Activated T-cell treated with anti-CD3 and anti-CD28 coated beads, Interleukin-2, amount 50 U/mL, for 24 hours (primary cell): ENCODE measurements at places on chromosomes 4 and X.

DNA sequence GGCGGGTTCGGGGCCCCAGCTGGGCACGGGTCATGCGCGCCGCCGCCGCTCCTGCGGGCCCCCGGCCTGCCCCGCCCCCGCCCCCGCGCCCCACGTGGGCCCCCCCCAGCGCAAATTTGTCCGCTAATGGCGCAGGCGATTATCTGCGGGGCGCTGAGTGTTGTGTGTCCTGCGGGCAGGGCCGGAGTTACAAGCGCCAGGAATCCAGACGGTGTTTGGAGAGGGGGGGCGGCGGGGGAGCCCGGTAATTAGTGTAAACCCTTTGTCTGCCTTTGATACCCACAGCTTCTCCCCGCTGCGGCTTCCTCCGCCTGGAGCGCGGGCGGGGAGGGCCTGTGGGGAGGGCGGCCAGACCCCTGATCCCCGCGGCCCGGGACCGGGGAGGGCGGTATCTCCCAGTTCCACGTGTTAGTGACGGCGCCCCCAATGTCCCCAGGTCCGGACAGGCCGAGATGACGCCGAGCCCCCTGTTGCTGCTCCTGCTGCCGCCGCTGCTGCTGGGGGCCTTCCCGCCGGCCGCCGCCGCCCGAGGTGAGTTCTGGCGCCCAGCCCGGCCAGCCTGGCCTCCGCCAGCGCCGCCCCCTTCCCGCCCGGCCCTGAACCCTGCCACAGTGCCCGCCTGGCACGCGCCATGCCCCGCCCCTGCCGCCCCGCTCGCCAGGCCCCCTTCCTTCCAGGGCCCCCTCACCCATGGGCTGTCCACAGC is 761 bp downstream of the FGFRL1 start:
- H3K4me1 ChIP-seq: peaks cover 13% of the 10 kb centered on the region
- H3K27ac ChIP-seq: no peak overlapping the region
- peaks cover 23% of the 10 kb centered on the region for H3K27me3 ChIP-seq

- H3K4me1 ChIP-seq: peaks cover 66% of the 10 kb centered on the region
- H3K36me3 ChIP-seq: peaks cover 56% of the 10 kb centered on the region
- peak overlapping the region; percentile 87 for H3K4me3 ChIP-seq
- DNase-seq: no peak
- peak overlapping the region; percentile 97 for H3K27ac ChIP-seq
- H3K27me3 ChIP-seq: no peaks in the 10 kb centered on the region
Measured at GRCh38 chr4:109562457-109563239, 2.6 kb downstream of the MCUB start.

GRCh38 chr4:131526686-131527085 is 1622.4 kb upstream of the PCDH10 start:
- H3K4me3 ChIP-seq: no peak overlapping the region
- no peaks in the 10 kb centered on the region for H3K4me1 ChIP-seq
- no peaks in the 10 kb centered on the region for H3K27me3 ChIP-seq
- H3K27ac ChIP-seq: no peak overlapping the region

- no peak for DNase-seq
- no peak overlapping the region for H3K27ac ChIP-seq
- no peak overlapping the region for H3K4me3 ChIP-seq
- no peaks in the 10 kb centered on the region for H3K36me3 ChIP-seq
- no peaks in the 10 kb centered on the region for H3K4me1 ChIP-seq
Measured at GRCh38 chrX:78452356-78452755, 124.9 kb upstream of the CYSLTR1 start.

DNA sequence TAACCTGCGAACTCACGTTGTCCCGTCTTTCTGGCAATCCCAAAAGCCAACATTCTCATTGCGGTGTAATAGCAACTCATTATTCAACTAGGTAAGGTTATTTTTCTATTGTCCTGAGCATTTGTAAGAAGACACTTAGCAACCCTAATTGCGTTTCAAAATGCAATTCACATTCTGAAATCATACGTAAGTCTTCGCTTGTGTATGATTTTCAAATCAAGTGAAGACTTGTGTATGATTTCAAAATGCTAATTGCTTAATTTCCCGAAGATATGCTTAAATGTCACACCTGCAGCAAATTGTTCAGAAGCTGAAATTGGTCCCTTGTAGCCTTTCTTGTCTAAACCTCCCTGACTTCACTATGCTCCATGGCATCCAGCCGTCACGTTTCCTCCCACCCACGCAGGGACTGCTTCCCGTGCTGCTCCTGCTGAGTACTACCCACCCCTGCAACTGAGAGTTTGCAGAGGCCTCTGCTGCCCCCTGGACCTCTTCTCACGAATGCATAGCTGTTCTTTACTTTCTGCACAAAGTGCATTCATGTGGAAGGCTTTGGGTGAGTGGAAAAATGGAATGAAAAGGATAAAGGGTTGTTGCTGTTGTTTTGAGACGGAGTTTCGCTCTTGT is 40.8 kb upstream of the CLDN24 start:
- no peak overlapping the region for H3K27ac ChIP-seq
- no peak for DNase-seq
- H3K4me1 ChIP-seq: no peaks in the 10 kb centered on the region
- H3K36me3 ChIP-seq: no peaks in the 10 kb centered on the region
- H3K4me3 ChIP-seq: no peak overlapping the region

DNA sequence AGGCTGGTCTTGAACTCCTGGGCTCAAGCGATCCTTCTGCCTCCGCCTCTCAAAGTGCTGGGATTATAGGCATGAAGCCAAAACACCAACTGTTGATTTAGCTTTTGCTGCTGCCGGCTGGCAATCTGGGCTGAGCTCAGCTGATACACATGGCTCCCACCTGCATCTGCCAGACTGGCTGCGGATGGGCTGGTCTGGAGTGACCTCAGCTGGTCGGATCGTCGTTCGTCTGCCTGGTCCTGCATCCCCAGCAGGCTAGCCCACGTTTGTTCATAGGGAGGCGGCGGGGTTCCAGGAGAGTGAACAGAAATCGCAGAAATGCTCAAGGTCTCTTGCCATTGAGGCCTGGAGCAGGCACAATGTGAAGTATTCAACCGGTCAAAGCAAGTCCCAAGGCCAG is 74.4 kb upstream of the DDX3X start:
- H3K4me1 ChIP-seq: no peaks in the 10 kb centered on the region
- DNase-seq: no peak
- no peak overlapping the region for H3K4me3 ChIP-seq
- H3K27me3 ChIP-seq: peaks cover 38% of the 10 kb centered on the region
- H3K36me3 ChIP-seq: no peaks in the 10 kb centered on the region

DNA sequence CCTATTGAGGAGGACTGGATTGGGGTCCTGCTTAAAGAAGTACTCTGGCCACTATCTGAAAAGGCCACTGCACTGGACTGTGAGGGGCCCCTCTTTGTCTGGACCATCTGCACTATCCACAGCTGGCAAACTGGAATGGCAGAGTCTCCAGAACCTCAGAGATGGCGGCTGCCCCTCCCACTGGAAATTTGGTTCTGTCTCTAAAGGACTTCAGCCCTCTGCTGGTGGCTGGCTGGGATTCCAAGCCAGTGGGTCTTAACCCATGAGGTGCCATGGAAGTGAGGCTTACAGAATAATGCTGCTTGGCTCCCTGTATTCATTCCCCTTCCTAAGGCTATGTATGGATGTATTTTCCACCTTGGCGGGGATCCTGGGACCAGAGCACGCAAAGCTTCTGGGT is 41.6 kb upstream of the CYLC1 start:
- no peak overlapping the region for H3K27ac ChIP-seq
- H3K4me3 ChIP-seq: no peak overlapping the region
- H3K27me3 ChIP-seq: peaks cover 19% of the 10 kb centered on the region
- H3K4me1 ChIP-seq: no peaks in the 10 kb centered on the region

- no peak overlapping the region for H3K27ac ChIP-seq
- no peak overlapping the region for H3K4me3 ChIP-seq
- peaks cover 11% of the 10 kb centered on the region for H3K4me1 ChIP-seq
- no peak for DNase-seq
Measured at GRCh38 chr4:98434816-98435215, 173.6 kb downstream of the RAP1GDS1 start.

DNA sequence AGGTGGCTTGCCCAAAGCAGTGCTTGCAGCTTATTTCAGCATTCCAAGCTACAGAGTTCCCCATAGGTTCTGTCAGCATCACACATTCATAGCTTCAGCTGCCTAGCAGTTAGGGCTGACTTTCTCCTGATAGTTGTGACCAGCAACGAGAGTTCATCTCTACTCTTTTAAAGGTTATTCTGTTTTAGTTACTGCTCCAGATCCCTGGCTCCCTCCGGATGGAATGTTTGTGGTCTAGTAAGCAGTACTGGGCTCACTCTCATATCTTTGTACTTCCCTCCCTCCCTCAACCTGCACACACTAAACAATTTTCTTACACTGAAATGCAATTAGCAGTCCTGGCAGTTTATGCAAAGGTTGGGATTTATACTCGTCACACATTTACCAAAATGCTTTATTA is 43.9 kb downstream of the PTTG2 start:
- H3K27me3 ChIP-seq: no peaks in the 10 kb centered on the region
- H3K27ac ChIP-seq: no peak overlapping the region
- peaks cover 59% of the 10 kb centered on the region for H3K4me1 ChIP-seq

DNA sequence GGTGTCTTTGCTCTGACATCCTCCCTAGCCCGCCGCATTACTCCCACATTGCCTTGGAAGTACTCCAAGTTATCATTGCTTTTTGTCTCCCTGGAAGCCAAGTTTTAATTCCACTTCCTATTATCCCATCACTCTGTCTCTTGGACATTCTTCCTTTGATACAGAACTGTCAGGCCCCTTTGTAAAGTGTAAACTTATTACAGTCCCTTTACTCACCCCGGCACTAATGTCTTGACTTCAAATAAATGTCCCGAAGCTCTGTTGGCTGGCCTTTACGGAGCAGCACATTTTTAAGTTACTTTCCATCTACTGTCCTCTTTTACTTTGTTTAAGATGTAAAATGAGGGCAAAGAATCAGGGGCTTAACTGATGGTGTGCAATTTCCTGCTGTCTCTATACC is 223.5 kb upstream of the IGFBP7 start:
- no peak for DNase-seq
- no peaks in the 10 kb centered on the region for H3K36me3 ChIP-seq
- H3K27me3 ChIP-seq: no peaks in the 10 kb centered on the region
- no peaks in the 10 kb centered on the region for H3K4me1 ChIP-seq
- H3K27ac ChIP-seq: no peak overlapping the region
- H3K4me3 ChIP-seq: no peak overlapping the region

- H3K4me1 ChIP-seq: no peaks in the 10 kb centered on the region
- H3K4me3 ChIP-seq: no peak overlapping the region
- DNase-seq: no peak
- H3K36me3 ChIP-seq: no peaks in the 10 kb centered on the region
- H3K27ac ChIP-seq: no peak overlapping the region
Measured at GRCh38 chr4:93409035-93409434, 419.5 kb upstream of the ATOH1 start.

DNA sequence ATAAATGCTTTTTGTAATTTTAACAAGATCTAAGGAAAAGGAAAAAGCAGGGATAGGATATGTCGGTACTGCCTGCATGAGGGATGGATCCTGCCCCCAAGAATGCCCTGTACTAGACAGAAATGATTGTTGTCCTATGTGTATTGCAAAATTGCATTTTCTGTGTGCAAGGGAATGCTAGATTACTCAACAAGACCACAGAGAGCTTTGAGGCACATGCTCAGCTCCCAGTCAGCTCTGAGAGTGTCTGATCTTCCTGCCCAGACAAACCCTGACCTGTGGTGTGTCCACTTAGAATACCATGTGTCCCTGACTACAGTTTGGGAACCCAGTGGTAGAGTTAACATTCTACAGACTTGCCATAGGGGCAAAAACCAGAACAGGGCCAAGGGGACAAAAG is 129.2 kb upstream of the PAK3 start:
- no peak overlapping the region for H3K27ac ChIP-seq
- no peaks in the 10 kb centered on the region for H3K4me1 ChIP-seq
- H3K36me3 ChIP-seq: no peaks in the 10 kb centered on the region
- no peak for DNase-seq
- H3K27me3 ChIP-seq: peaks cover 33% of the 10 kb centered on the region

- H3K4me3 ChIP-seq: no peak overlapping the region
- H3K4me1 ChIP-seq: peaks cover 11% of the 10 kb centered on the region
- DNase-seq: no peak
- no peak overlapping the region for H3K27ac ChIP-seq
- H3K36me3 ChIP-seq: peaks cover 6% of the 10 kb centered on the region
- H3K27me3 ChIP-seq: peaks cover 3% of the 10 kb centered on the region
Measured at GRCh38 chr4:15675356-15675755, 6.3 kb upstream of the FAM200B start.

GRCh38 chr4:189090174-189090814 is 850.4 kb upstream of the FRG1 start:
- H3K4me1 ChIP-seq: no peaks in the 10 kb centered on the region
- no peak overlapping the region for H3K4me3 ChIP-seq
- no peaks in the 10 kb centered on the region for H3K27me3 ChIP-seq

GRCh38 chrX:16836371-16836770 is 33.8 kb downstream of the RBBP7 start:
- no peak for DNase-seq
- H3K4me1 ChIP-seq: peaks cover 7% of the 10 kb centered on the region
- peak overlapping the region; percentile 72 for H3K27ac ChIP-seq
- no peaks in the 10 kb centered on the region for H3K27me3 ChIP-seq
- peaks cover 100% of the 10 kb centered on the region for H3K36me3 ChIP-seq
- no peak overlapping the region for H3K4me3 ChIP-seq

- no peak overlapping the region for H3K27ac ChIP-seq
- no peak for DNase-seq
- H3K4me3 ChIP-seq: no peak overlapping the region
- H3K27me3 ChIP-seq: no peaks in the 10 kb centered on the region
- H3K36me3 ChIP-seq: no peaks in the 10 kb centered on the region
- peaks cover 12% of the 10 kb centered on the region for H3K4me1 ChIP-seq
Measured at GRCh38 chr4:153706519-153706918, 22.4 kb downstream of the TLR2 start.

- no peak for DNase-seq
- H3K4me3 ChIP-seq: no peak overlapping the region
- H3K36me3 ChIP-seq: no peaks in the 10 kb centered on the region
Measured at GRCh38 chr4:71232056-71232430, 106.8 kb upstream of the SLC4A4 start.

- no peak overlapping the region for H3K27ac ChIP-seq
- DNase-seq: no peak
- H3K36me3 ChIP-seq: no peaks in the 10 kb centered on the region
Measured at GRCh38 chrX:20066968-20067708, 49.6 kb downstream of the MAP7D2 start.

DNA sequence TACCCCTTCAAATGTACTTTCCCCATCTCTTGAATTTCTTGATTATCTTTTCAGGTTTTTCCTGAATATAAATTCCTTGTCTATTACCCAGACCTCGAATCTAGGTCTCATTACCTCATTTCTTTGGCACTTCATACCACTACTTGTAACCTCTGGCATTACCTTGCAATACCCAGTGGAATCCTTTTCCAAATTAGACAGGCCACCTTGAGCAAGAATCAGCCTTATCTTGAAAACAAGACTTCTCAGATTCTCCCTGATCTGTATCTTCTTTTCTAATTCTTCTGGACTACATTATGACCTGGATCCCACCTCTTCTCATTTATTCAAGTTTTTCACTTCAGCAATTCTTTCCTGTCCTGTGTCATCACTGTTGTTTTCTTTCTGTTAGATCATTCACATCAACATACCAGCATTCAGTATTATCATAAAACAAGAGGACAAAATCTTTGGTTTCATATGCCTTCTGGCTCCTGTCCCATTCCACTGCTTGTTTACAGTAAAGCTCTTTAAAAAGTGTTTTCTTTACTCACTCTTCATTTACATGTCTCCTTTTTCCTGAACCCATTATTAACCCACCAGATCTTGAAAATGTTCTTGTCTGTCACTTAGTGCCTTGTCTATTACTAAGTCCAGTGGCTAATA is 275.6 kb upstream of the HS3ST1 start:
- no peak overlapping the region for H3K4me3 ChIP-seq
- no peak overlapping the region for H3K27ac ChIP-seq
- no peak for DNase-seq
- no peaks in the 10 kb centered on the region for H3K4me1 ChIP-seq
- peaks cover 18% of the 10 kb centered on the region for H3K27me3 ChIP-seq
